ENCODE measurements at places on chromosomes 2 and 18.

GRCh38 chr2:18067588-18068384 lies 189.3 kb downstream of the KCNS3 start:
- DNase-seq = no peak

GRCh38 chr2:110834134-110834827 lies 101.9 kb downstream of the ACOXL start:
- DNase-seq = no peak

GRCh38 chr2:143229411-143229810 lies 100.2 kb downstream of the ARHGAP15 start:
- DNase-seq = no peak

GRCh38 chr18:33372442-33372841 lies 68.1 kb downstream of the CCDC178 start:
- DNase-seq = no peak

DNA sequence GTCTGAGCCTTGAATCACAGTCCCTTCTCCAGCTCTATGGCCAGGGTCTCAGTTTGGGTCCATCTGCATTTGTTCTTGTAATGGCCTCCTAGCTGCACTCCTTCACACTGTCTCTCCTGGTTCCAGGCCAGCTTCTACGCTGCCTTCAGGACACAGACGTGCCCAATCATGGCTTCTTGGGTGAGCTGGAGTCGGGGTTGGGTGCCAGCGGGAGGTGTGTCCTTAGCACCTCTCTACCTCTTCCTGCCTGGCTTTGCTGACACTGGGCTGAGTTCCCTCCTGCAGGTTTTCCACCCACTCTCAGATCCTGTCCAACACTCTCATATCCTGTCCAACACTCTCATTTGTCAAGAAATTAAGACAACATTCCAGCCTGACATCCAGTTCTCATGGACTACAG lies 9.6 kb downstream of the TRPM8 start:
- DNase-seq = no peak

- no peak for DNase-seq
Measured at GRCh38 chr18:77634494-77634893, 384.8 kb downstream of the GALR1 start.

All from activated naive CD8-positive, alpha-beta T cell treated with anti-CD3 and anti-CD28 coated beads, Interleukin-2, amount 50 U/mL, for 24 hours (primary cell).